NCI-H446 treated with DMSO at 0.1 percent for 48 hours (cell line): ENCODE measurements at places on chromosomes 16 and 17.

DNA sequence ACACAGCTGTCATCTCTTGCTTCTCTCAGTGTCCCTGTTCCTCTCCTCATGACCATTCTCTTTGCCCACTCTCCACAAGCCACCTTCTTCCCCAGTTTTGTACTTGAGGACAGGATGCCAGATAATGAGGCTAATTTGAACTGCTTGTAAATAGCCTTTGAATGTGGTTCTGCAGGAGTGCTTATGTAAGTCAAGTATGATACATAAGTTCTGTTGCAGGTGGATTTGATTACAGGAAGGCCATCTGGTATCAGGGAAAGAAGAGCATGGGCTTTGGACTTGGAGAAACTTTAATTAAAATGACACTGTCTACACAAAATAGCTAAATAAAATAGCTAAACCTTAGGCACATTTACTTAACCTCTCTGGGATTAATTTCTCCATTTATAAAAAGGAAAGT, 120.2 kb upstream of the HLF start:
- no peak for DNase-seq

GRCh38 chr16:3115003-3115402, 2.6 kb downstream of the ZNF205 start:
- no peak for DNase-seq

DNA sequence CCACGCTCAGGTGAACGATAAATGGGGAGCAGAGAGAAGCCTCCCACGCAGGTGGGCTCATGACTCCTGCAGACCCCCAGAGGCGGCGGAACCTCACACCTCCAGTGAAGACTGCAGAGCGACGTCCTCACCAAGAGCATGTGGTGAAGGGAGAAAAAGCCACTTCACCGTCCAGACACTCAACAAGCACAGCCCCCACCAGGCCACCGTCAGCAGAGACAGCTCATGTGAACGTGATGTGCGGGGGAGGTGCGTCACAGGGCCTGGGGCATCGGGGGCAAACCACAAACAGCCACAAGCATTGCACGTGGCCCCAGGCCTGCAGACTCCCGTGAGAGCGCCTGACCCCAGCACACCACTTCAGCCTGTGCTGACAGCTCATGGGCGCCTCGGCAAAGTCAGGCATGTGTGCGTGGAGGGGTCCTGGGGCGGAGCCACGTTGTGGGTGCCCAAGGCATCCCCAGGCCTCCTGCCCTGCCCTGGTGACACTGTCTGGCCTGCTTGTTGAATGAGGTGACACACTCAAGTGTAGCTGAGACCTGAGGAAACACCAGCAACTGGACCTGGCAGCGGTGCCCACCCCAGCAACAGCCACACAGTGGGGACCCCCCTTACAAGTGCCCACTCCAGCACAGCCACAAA, 19.0 kb downstream of the LMF1 start:
- no peak for DNase-seq

DNA sequence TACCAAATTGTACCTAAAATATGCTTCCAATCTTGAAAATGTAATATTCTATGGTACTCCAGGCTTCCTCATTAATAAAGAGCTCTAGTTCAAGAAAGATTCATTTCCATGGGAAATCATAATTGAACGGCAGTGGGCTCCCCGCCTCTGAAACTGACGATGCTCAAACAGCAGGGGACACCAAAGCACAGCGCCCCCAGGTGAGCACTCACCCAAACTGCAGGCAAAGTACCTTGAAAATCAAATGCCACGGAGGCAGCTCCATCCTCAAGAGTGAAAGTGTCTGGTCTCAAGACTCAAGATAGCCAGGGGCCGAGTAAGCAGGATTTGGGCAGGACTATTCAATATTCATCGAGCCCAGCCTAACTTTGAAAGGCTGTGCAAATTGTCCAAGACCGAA, 217.4 kb upstream of the TNRC6C start:
- DNase-seq = no peak

DNA sequence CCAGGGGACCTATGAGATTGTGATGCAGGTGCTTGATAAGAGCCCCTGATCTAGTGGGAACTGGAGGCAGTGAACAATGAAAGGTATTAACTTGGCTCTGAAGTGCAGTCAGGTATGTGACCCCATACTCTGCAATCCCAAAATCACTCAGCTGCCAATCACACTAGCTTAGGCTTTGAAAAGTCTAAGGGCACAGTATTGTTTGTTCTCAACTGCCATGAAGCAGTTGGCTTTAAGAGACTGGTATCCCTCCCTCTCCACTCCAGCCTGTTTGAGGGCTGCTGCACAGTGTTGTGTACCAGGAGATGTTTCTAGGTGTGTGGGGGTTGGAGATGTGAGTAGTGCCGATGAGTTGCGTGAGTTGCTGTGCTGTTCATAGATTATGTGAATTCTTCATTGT, 2.4 kb downstream of the YPEL2 start:
- DNase-seq = no peak

DNA sequence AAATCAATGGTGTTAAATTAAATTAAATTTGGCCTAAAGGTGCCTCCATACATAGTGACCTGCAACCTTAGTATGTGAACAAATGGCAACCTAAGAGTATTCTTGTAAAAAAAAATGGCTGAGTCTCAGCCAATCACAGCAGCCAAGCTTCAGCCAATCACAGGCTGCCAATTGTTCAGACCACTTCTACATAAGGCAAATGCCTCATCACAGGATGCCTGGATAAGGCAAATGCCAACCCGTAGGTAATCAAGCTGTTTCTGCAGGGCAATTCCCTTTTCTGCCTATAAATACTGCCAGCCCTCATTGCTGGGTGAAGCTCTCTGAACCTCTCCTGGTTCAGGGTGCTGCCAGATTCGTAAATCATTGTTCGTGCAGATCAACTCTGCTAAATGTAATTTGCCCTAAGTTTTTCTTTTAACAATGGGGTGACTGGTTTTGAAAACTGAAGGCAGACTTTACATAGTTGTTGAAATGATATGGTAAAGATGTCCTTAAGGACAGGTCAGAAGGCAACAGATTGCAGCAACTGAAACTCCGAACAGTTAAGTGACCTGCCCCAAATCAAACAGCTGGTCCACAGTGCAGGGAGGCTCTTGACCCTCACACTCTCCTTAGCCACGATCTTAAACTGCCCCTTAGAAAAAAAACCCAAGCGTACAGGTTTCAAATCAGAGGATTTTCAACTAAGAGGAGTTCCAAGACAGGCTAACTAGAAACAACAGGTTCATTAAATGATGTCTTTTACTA, 50.3 kb downstream of the N4BP1 start:
- DNase-seq = no peak

DNA sequence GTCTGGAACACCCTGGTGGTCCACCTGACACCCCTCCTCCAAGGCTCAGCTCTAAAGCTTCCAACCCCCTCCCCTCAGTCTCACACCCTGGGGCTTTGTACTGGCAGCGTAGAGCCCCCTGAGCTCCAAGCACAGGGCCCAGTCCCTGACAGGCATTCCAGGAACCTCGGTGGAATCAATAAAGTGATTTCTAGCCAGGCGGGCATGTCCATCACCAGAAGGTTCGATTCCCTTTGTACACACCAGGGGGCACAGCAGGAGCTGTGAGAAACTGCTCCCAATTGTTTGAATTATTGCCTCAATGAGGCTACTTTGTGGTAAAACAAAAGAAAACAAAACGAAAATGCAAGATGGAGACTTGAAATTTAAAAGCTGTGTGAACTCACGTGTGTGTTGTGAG, 51.8 kb downstream of the SMPD3 start:
- no peak for DNase-seq

- DNase-seq = peak; percentile 27
Measured at GRCh38 chr17:49016775-49017463, 19.7 kb downstream of the IGF2BP1 start.

DNA sequence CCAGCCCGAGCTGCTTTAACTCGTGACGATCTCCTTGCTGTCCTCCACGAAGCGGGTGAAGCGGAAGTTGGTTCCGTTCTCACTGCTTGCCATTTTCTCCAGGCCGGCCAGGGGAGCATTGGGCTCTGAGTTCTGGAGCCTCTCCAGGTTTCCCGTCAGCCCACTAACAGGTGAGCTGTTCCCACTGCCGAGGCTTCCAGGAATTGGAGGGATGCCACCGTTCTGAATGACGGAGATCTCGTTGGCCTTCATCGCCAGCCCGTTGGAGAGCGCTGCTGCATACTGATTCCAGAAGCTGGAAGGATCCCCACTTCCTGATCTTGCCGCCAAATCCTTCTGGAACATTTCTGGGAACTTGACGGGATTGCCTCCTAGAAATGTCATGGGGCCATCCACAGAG, 14.0 kb downstream of the SALL1 start:
- no peak for DNase-seq

DNA sequence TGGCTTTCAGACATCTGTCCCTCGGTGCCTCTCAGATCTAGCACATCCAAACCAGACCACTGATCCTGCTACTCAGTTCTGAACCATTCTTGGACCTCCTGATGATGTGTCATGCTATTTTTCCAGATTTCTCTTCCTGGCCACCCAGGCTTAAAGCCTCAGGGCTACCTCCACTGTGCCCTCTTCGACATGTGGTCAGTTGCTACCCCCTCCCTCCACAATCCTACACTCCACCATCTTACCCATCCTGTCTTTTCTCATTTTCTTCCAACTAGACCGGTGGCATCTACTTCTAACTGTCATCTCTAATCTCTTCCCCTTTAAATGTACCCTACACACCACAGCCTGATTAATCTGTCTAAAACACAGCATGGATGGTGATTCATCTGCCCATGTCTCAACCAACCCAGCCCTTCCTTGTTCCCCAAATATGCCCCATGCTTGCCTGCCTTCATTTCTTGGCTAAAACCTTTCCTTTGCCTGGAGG, 478.6 kb downstream of the SLC39A11 start:
- DNase-seq = no peak

- DNase-seq = no peak
Measured at GRCh38 chr16:68368301-68368888, 57.6 kb downstream of the PRMT7 start.

- peak; percentile 91 for DNase-seq
Measured at GRCh38 chr17:74842599-74843351, 16.9 kb downstream of the GRIN2C start.

GRCh38 chr17:17684906-17685774, 3.9 kb downstream of the RAI1 start:
- no peak for DNase-seq

GRCh38 chr17:57601143-57601735, 143.9 kb downstream of the CCDC182 start:
- no peak for DNase-seq

DNA sequence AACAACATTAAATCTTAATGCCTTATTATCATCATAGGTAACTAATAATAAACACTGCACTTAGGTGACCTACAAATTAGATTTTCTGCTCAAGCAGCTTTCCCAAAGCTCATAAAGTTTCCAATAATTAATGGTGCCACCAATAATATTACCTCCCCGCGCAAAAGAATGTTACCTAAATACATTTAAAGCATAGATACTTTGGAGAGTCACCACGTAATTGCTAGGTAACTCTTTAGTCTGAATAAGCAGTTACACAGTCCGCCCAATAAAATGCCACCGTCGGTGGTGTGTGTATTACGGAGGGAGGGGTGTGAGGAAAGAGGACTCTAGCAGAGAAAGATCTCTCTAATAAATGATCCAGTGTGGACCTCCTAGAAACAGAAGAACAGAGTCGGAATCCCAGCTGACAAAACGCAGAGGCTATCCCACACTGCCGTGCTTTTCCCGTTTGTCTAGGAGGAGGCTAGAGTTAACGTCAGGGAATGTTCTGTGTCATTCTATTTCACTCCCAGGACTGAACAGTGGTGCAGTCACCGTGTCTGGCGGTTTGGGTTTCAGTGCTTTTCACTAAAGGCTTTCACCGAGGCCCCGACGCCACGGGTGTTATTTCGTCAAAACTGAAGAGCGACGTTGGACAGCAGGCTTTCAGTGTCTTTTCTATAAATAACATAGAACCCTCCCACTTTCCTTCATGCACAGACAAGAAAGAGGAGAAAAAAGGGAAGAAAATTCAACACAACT, 630 bp downstream of the RNFT1 start:
- DNase-seq = no peak

- no peak for DNase-seq
Measured at GRCh38 chr16:10314811-10315210, 71.0 kb upstream of the ATF7IP2 start.

- DNase-seq = no peak
Measured at GRCh38 chr16:46789499-46790414, 41.2 kb downstream of the C16orf87 start.

DNA sequence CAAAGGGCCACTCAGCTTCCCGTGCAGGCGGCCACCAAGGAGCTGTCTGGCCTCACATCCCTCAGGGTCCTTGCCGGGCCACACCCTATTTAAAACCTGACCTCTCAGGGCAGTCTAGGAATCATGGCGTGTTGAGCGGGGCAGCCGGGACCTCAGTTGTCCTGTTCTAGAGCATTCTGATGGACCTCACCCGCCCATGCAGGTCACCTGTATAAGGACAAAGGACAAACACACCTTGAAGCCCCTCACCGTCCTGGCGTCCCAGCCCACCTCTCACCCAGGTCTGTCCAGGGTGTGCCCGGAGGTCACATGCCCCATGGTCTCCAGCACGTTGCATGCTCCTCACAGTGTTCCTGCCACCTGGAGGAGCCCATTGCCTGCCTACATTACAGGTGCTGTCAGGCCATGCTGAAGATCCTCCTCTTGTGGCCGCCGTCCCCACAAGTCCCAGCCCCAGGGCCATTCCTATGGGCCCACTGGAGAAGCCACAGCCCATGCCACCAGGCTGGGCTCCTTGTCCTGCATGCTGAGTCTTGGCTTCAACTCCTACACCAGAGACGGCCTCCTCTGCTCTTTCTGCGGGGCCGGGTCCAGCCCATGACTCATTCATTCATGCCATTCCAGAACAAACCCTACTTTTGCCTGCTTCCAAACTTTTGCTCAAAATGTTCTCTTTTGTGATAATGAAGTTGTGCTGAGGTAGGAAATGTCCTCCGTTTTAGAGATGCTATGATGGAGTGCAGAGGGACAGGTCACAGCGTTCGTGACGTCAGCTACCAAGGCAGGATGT, 46.3 kb downstream of the PEMT start:
- DNase-seq = no peak

GRCh38 chr17:28379814-28380801, 8.6 kb downstream of the SARM1 start:
- no peak for DNase-seq

DNA sequence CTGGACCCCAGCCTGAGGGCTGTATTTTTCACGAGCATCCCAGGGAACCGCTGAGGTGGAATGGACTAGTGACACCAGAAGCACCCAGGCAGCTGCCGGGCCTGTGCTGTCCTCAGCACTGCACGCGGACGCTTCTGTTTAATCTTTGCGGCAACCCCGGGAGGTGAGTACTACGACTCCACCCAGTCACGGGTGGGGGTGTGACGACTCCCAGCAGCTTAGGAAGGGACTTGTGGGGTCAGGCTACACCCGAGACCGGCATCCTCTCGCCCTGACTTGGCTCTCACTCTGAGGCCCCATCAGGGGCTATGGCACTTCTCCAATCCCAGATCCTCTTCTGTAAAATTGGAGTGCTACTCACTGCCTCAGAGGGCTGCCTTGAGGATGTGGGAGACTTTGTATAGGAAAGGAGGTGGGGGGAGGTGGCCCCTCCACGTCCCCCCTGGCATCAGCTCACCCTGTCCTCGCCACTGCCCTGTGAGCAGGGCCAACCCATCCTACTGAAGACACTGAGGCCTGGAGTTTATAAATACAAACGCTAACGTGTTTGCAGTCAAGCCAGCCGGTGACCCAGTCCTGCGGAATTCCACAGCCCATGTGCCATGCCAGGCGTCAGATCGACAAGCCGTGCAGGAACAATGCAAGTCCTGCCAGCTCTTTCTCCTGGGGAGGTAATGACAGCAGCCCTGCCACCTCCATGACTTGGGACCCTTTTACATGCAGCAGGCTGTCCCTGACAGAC, 44.4 kb downstream of the PPL start:
- no peak for DNase-seq
